ENCODE measurements at places on chromosomes 5 and 9.

DNA sequence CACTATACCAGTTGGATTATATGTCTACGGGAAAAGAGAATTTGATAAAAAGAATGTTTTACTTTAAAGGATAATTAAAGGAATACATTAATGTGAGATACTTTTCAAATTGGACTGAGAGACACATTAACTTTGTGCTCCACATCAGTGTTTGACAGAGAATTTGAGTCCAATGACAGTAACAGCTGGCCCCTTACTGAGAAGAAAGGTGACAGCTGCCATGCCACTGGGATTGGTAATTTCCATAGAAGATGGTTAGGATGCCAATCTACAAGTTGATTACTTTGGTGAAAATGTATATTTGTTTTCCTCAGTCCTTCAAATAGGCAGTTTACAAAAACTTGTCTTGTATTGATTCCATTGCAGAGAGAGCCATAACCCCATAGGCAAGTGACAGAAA lies 578.4 kb downstream of the SLCO4C1 start:
- DNase-seq: no peak

- DNase-seq: peak; percentile 12
These were observed 20.8 kb downstream of the VCAN start for GRCh38 chr5:83492331-83492730.

DNA sequence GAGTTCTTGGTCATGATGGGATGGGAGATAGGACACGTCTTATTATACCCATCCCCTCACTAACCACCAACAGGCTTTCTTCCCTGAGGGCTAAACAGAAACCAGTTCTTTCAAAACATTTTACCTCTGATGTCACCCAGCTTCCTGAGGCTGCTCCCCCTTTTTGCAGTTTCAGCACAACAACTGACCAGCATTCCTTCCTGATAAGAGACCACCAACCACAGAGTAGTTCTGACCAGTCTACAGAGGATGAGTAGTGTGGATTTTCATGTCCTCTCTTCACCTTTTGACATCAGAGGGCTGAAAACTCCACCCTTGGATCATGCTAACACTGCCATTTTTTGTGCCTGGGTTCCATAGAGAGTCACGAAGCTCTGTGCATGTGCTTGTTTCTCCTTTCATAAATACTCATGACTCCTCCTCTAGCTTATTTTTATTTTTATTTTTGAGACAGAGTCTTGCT lies 82.6 kb downstream of the OSTF1 start:
- DNase-seq: no peak

GRCh38 chr5:105817416-105817815 lies 1853.3 kb downstream of the EFNA5 start:
- DNase-seq: no peak

GRCh38 chr9:111975709-111976108 lies 79.1 kb downstream of the UGCG start:
- DNase-seq: no peak

DNA sequence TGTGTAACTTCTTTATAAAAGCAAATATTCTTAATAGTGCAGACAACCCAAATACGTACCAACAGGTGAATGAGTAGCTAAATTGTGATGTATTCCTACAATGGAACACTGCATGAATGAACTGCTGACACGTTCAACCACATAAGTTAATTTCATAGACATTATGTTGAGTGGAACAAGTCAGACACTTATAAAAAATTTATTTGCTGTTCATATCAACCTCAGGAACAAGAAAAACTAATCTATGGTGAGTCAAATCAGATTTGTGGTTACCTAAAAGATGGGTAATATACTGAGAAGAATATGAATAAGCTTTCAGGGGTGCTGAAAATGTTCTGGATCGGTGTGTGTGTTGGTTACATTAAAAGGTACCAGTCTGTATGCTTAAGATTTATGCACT lies 35.7 kb downstream of the INVS start:
- no peak for DNase-seq
